ENCODE measurements at places on chromosomes 12 and 14.

GRCh38 chr12:104551313-104551931 is 94.7 kb downstream of the CHST11 start:
- DNase-seq: no peak

GRCh38 chr12:123106640-123107359 is 44.1 kb downstream of the PITPNM2 start:
- DNase-seq: peak; percentile 42

- no peak for DNase-seq
Measured at GRCh38 chr14:75521415-75522199, 662 bp upstream of the BATF start.

- DNase-seq: no peak
Measured at GRCh38 chr12:1130164-1130563, 139.1 kb downstream of the ERC1 start.

- peak; percentile 76 for DNase-seq
Measured at GRCh38 chr14:67680121-67680602, 5.7 kb upstream of the VTI1B start.

GRCh38 chr12:51011955-51012354 is 14.2 kb downstream of the SLC11A2 start:
- DNase-seq: peak; percentile 53

DNA sequence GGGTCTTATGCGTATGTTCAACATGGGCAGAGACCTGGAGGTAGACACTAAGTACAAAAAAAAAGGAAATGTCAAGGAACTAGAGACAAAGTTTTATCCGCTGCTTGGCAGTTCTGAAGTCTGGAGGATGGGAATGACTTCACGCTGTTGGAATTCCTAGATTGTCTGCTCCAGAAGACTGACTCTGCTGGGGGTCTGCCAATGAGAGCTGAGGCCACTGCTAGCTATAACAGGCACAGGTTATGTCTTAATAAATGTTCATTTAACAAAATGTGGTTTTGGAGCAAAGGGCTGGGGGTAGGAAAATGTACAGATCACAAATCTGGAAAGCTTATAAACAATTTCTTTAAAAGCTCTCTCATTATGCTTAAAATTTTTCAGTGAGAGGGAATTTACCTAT is 5.9 kb downstream of the RNASE8 start:
- DNase-seq: no peak

- DNase-seq: peak; percentile 45
Measured at GRCh38 chr12:26028953-26029735, 70.7 kb downstream of the RASSF8 start.

GRCh38 chr14:26828741-26829140 is 230.9 kb upstream of the NOVA1 start:
- no peak for DNase-seq

DNA sequence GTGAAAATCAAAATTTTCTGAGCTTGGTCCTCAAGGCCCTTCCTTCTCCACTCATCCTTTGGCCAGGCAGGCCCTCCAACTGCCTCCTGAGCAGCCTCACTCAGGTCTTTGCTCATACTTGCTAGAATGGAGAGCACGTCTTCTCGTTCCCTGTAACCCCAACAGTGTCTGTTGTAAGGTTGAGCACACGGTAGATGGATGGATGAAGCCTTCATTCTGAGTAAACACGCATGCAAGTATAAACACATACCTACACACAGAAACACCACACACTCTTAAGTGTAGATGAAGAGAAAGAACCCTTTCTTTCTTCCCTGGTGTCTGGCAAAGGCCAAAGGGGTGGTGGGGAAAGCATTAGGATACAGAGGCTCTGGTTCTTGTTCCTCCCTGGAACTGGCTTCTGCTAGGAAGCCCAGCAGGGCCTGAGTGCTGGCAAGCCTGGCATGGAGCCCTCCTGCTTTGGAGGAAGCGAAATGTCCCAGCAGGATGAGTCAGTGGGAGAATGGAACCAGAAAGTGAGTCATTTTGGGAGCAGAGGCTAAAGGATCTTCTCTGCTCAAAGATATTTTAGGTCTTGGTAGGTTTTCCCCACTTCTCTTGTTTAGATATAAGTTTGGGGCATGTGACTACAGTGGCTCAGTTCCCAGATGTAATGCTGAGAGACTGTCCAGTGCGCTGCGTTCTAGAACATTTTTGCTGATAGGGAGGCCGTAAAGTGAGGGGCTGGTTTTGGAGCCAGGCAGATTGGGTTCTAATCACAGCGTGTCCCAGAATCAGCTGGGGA is 127.4 kb downstream of the CACNA1C start:
- peak; percentile 7 for DNase-seq

GRCh38 chr12:105331805-105332251 is 1.3 kb downstream of the C12orf75 start:
- DNase-seq: no peak

DNA sequence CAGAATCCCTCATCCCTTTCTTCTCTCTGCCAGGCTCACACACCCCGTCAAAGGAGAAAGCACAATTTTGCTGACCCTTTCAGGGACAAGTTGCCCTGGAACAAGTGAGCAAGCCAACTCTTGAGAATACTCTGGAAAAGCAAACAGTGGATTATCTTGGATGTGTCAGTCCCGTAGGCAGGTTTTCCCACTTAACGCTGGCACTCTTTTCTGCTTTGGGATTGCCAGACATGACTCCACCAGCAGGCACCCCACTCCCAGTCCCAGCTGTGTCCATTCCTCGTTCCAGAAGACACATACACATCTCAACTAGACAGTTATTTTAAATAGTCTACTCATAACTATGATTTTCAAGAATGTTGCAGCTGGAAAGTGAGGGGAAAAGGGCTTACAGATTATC is 145.5 kb upstream of the CDKN3 start:
- no peak for DNase-seq

- no peak for DNase-seq
Measured at GRCh38 chr12:121404734-121405133, 4.8 kb downstream of the RNF34 start.

DNA sequence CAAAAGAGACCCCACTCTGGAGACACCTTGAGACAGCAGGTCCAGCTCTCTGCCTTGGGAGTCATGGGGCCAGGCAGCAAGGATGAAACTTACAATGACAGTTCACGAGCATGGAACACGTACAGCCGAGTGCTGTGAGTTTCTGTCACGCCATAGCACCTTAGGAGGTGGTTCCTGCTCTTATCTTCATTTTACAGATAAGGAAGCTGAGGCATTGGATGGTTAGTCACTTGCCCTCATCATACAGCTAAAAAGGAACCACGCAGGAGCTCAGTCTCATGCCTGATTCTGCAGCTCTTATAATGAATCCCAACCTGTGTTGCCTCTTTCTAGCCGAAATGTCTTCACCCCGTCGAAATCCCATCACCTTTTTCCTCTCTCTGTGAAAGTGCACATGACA is 39.9 kb downstream of the C14orf132 start:
- no peak for DNase-seq

GRCh38 chr14:95663226-95663797 is 22.9 kb upstream of the TCL1B start:
- no peak for DNase-seq

- DNase-seq: no peak
Measured at GRCh38 chr12:19153396-19153795, 23.9 kb downstream of the PLEKHA5 start.

GRCh38 chr12:49784756-49785409 is 43.3 kb downstream of the NCKAP5L start:
- DNase-seq: no peak

DNA sequence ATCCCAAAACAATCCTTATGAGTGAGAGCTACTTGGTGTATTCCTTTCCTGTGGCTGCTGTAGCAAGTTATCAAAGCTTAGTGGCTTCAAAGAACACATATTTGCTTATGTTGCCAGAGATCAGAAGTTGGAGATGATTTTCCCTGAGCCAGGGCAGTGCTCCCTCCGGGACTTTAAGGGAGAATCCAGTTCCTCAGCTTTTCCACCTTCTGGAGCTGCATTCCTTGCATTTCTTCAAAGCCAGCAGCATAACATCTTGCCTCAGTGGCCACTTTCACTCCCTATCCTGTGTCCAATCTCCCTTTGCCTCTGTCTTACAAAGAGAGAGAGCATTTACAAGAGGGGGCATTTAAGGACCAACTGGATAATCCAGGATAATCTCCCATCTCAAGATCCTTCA is 33.7 kb downstream of the P2RX7 start:
- DNase-seq: no peak

GRCh38 chr12:127899971-127900370 is 367.0 kb upstream of the TMEM132C start:
- DNase-seq: no peak

DNA sequence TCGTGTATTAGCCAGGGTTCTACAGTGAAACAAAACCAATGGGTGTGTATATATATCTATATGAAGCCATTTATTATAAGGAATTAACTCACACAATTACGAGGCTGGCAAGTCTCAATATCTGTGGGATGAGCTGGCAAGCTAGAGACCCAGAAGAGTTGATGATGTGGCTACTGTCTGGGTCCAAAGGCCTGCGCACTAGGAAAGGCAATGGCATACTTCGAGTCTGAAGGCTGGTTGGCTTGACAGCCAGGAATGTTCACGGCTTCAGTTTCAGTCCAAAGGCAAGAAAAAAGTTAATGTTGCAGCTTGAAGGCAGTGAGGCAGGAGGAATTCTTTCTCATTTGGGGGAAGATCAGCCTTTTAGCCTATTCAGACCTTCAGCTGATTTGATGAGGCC is 893.3 kb upstream of the LRFN5 start:
- no peak for DNase-seq

- DNase-seq: no peak
Measured at GRCh38 chr12:69172491-69172890, 66.9 kb upstream of the CPSF6 start.

GRCh38 chr12:103884316-103884715 is 43.3 kb upstream of the NT5DC3 start:
- DNase-seq: peak; percentile 67

- no peak for DNase-seq
Measured at GRCh38 chr12:109759595-109759994, 46.0 kb downstream of the FAM222A start.

GRCh38 chr12:79883216-79883615 is 51.7 kb downstream of the PPP1R12A start:
- no peak for DNase-seq

DNA sequence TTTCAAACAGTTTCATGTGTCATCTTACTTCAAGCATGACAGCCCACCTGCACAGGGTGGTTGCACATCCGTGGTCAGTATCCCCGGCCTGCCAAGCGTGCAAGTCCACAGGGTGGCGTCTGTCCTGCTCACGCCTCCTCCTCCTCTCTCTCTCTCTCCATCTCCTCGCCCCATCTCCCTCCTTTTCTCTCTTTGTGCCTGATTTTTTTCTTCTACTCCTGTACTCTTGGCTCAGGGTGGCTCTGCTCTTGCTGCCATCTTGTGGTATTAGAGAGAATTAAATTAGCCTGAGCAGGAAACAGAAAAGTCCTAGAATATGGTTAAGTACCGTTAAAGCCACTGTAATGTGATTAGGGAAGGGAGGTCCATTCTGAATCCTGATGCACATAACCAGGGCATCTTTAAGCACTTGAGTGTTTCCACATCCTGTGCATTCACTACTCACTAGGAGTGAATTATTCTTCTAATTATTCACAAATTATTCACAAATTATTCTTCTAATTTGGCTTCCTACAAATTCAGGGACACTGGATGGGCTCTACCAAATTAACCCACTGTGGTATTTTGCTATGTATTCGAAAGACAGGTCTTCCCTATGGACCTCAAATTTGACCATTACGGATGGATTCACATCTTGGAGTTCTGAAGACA is 25.5 kb upstream of the DTX1 start:
- DNase-seq: peak; percentile 50

DNA sequence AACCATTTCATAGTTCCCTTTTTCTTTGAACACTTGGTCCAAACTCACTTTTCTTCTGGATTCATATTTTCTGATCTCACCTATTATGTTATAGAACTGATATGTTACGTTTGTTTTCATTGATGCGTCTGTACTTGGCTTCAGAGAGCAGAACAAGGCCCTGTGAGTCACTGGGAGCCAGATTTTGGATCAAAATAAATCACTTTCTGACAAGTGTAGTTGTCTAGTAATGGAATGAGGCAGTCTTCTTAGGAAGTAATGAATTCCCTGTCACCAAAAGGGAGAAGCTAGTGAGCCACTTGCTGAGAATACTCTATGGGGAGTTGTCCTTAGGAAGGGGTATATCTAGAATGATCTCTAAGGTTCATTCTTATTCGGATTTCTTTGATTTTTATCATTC is 10.2 kb downstream of the BICD1 start:
- DNase-seq: no peak

GRCh38 chr12:130879212-130879686 is 7.4 kb downstream of the RAN start:
- DNase-seq: no peak

- DNase-seq: no peak
Measured at GRCh38 chr14:32514236-32514635, 185.1 kb downstream of the AKAP6 start.

DNA sequence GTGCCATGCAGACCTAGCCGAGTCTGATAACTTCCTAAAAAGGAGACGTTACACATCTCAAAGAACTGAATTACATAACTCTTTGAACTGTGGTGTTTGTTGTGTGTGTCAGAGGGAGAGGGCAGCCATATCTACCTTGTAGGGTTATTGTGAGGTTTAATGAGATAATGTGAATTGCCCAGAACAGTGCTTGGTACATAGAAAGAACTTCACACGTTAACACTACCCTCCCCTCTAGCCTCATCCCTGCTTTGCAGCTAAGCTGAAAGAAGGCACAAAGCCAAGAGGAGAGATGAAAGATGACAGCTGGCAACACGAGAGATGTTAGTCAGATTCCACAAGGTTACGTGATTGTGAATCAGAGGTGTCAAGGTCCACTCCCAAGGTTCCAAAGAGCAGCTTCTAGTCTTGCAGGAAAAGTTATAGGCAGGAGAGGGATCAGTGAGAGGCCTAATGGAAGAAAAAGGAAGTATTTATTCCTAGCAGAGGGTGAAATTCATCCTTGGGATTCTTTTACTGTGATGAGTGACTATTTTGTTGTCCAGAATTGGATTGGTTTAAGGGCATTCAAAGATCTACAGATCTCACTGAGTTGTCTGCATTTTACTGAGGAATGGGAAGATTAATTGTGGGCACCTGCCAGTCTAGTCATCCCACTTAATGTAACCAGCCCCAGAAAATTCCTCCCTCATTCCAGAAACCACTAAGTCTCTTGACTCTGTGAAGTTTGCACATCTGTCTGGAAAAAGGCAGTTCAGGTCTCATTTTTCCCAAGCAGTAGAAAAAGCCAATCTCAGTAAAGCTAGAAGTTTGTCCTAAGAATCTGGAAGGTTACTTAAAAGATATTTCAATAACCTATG is 25.9 kb upstream of the WNK1 start:
- peak; percentile 69 for DNase-seq

DNA sequence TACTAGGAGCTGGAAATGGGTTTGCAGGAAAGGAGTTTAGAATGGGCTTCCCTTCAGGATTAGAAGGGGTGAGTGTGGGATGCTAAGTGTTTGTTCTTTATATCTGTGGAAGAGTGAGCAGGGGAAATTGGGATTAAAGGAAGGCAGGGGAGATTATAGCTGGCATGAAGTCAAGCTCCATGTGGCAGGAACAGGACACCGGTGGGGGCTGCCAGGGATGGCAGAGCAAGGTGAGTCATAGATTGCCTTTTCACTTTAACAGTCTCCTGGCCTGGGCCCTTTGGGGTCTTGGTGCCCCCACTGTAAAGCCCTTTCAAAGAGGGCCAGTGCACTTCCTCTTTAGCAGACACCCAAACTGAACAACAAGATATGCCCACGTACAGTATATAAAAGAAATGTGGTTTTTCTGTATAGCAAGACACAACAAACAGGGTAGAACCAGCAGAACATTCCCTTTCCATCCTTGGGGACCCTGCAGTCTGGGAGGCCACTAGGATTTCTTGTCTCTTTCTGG is 23.1 kb upstream of the FBXO21 start:
- no peak for DNase-seq

Measured in inflammatory macrophage (primary cell).